ENCODE measurements at places on chromosomes 7 and 10.

DNA sequence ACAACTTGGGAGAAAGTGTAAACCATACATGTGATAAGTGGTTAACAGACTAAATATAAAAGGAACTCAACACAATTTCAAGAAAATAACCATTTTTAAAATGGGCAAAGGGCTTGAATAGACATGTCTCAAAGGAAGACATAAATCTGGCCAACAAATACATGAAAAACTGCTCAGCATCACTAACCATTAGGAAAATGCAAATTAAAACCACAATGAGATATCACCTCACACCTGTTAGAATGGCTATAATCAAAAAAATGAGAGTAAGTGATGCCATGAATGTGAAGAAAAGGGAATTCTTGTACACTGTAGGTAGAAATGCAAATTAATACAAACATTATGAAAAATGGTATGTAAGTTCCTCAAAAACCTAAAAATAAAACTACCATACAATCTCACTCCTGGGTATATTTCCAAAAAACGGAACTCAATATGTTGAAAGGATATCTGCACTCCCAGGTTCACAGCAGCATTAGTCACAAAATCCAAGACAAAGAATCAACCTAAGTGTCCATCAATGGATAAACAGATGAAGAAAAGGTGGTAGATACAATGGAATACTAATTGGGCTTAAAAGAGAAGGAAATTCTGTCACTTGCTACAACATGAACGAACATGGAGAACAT, 5.6 kb downstream of the SNX13 start:
- no peak for DNase-seq

DNA sequence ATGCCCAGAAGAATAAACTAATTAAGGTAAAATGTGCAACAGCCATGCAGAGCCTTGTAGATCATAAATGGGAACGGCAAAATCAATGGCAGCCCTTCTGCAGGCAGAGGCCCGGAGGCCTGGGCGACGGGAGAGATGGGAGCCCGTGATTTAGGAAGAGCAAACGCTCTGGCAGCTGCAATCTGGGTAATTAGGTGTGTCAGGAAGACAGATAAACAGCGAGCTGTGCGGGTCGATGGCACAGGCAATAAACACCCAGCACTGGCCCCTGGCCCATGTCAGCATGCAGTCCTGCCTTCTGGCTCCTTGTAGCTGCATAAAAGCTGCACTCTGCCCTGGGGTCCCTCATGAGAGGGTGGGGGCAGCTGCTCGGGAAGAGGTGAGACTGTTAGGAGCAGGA, 78.0 kb downstream of the GOLGA7B start:
- no peak for DNase-seq

- DNase-seq: no peak
Observed at GRCh38 chr7:74479066-74479781, 25.5 kb downstream of the GTF2IRD1 start.

DNA sequence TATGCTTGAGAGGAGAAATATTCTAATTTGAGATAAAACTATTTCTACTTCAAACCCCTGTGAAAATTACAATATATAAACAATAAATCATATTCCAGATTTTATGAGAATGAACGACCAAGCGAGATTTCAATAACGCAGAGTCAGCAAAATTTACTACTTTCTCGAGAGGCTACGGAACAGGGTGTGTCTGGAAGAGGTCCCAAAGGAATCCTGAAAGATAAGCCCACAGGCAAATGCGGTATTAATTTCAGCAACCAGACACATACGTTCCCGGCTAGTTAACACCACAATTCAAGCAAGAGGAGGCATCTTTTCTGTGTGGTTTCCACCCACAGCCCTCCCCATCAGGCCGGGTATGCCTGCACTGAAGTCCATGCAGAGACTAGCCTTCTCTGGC, 26.4 kb downstream of the BEND7 start:
- DNase-seq: no peak

- no peak for DNase-seq
Observed at GRCh38 chr10:127142856-127143255, 53.5 kb downstream of the INSYN2A start.

GRCh38 chr7:390761-391410, 100.9 kb downstream of the FOXL3 start:
- no peak for DNase-seq

- DNase-seq: no peak
Observed at GRCh38 chr7:41911792-41912191, 208.9 kb upstream of the INHBA start.

GRCh38 chr10:52663161-52663560, 109.4 kb downstream of the MBL2 start:
- DNase-seq: no peak

DNA sequence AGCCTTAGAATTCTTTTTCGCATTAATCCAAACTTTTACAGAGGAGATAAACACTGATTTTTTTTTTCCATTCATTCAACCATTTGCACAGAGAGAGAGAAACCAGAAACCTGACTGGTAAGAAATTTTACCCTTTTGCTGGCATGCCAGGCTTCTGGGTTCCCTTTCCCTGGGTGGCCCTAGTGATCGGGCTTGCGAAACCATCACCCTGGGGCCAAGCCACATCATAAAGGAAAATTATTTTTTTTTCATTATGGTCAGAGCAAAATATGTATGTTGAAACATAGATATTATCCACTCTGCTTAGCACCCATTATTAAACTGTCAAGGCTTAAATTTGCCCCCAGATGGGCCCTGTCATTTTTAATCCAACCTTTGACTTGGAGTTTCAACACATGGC, 55.4 kb upstream of the INHBA start:
- no peak for DNase-seq

GRCh38 chr7:25349283-25350017, 121.2 kb upstream of the NPVF start:
- no peak for DNase-seq

DNA sequence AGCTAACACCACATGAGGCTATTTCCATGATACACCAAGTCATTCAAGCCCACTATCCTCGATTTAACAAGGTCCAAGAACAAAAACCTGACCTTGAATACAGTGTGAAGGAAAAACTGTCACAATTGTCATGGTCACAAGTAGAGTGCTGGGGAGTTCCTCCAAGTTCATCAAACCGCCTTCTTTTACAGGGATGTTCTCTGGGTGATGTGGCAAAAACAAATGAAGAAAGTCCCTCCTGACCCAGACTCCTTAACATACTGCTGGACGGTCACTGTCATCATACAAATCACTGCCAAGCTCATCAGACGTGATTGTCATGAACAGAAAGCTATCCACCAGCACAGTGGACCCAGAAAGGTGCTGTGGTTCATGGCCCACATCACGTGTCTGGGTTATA, 28.9 kb downstream of the HIPK2 start:
- DNase-seq: no peak

DNA sequence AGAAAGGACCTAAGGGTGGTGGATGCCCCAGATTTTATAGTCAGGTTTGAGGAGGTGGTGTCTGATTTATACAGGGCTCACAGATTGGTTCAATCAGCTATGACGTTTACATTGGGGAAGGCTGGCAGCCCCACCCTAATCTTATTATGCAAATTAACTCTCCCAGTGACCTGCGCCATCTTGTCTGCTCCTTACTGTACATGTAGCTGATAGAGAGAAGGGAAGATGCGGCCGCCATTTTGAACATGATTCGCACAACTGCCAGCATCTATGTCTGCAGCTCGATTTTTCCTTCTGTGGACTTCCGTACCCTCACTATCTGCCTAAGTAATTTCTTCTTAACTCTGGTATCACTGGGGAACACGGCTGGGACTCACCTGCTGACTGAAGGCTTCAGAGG, 619.0 kb upstream of the DPP6 start:
- no peak for DNase-seq

- no peak for DNase-seq
Observed at GRCh38 chr10:84375011-84375410, 46.6 kb downstream of the CCSER2 start.

DNA sequence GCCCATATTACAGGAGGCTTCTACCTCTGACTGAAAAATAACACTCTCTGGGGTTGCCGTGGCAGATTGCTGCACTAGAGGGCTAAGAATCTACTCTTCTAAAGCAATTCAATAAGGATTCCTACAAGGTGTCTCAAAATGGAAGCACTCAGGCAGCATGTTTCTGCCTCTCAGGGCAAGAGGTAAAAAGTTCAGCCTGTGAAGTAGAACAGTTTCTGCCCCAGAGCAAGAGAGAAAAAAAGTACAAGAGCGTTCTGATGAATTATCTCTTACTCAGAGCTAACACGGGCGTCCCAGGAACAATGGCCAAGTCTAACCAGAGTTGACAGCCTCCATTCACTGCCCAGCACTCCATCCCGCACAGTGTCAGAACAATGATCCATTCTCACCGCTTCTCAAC, 71.3 kb upstream of the TES start:
- DNase-seq: no peak

GRCh38 chr7:53387515-53387914, 352.1 kb downstream of the POM121L12 start:
- no peak for DNase-seq

DNA sequence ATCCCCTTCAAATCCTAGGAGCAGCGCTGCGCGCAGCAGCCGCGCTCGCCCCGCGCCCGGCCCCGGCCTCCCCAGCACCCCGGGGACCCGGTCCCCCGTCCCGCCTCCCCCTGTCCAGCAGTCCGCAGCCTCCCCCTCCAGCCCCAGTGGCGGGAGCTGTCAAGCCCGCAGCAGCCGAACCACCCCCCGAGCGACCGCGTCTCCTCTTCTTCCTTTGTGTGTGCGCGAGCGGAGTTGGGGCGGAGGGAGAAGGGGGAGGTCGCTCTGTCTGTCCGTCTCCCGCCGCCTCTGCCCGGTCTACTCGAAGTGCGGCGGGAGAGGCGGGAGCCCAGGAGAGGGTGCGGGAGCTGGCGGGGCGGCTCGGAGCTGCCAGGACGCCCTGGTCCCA, 375 bp upstream of the CHN2 start:
- no peak for DNase-seq

GRCh38 chr7:91876391-91877133, 3.9 kb downstream of the MTERF1 start:
- DNase-seq: no peak

- no peak for DNase-seq
Observed at GRCh38 chr7:128849156-128849515, 13.5 kb upstream of the ATP6V1F start.

DNA sequence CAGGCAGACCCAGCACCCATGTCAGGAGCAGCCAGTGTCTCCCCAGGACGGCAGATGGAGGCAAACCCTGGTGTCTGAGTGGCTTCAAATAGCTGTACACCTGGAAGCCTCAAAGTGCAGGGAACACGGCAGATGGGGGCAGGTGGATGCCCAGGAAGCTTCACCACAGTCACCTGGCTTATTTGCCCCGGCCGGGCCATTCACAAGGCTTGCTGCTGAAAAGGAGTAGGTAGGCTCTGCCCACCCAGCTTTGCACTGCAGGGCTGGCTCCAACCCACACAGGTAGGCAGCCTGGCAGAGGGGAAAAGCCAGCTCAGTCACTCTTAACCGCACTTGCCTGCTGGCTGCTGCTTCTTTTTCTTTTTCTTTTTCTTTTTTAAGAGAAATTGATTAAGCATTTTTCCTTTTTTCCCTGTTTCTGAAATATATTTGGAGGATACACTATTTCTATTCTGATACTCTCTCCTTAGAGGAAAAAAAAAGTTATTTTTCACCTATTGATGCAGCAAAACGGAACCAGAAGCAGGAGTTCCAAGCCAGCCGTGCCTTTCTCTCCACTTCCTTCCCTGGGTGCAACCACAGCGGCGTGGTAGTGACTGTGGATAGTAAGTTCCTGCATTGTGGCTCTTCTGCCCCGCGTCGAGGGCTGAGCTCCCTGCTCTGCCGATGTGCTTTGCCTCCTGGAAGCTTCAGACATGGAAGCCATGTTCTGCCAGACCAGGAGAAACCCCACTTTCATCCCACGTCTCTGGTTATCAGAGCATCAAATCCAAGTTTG, 118.3 kb downstream of the KLF6 start:
- no peak for DNase-seq

- DNase-seq: no peak
Observed at GRCh38 chr7:50226669-50227068, 77.8 kb upstream of the IKZF1 start.

- no peak for DNase-seq
Observed at GRCh38 chr10:59085054-59085453, 91.4 kb upstream of the PHYHIPL start.

DNA sequence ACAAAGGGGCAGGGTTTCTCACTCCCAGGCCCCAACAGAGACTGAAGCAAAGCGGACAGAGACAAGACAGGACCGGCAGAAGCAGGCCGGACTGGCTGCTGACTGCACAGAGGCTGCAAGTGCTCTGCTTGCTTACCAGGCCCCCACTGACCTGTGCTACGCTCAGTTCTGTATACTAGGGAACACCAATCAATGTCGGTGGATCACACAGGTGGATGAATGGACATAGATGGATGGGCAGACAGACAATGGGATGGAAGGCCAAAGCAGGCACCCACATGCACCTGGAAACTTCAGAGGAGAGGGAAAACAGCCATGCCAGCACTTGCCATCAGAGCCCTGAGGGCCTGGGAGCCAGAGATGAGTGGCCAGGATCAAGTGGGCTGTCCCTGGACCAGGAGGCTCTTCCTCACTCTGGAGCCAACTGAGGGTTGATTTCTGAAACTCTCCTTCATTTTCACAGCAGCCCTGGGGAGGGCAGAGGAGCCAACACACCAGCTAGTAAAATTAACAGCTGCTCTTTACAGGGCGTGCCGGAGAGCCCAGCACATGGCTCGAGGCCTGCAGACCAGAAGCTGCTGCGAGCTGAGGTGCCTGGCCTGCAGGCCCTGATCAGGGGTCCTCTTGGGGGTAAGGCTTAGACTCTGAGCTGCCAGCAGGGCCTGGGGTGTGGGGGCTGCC, 243.6 kb downstream of the KCNMA1 start:
- DNase-seq: no peak

DNA sequence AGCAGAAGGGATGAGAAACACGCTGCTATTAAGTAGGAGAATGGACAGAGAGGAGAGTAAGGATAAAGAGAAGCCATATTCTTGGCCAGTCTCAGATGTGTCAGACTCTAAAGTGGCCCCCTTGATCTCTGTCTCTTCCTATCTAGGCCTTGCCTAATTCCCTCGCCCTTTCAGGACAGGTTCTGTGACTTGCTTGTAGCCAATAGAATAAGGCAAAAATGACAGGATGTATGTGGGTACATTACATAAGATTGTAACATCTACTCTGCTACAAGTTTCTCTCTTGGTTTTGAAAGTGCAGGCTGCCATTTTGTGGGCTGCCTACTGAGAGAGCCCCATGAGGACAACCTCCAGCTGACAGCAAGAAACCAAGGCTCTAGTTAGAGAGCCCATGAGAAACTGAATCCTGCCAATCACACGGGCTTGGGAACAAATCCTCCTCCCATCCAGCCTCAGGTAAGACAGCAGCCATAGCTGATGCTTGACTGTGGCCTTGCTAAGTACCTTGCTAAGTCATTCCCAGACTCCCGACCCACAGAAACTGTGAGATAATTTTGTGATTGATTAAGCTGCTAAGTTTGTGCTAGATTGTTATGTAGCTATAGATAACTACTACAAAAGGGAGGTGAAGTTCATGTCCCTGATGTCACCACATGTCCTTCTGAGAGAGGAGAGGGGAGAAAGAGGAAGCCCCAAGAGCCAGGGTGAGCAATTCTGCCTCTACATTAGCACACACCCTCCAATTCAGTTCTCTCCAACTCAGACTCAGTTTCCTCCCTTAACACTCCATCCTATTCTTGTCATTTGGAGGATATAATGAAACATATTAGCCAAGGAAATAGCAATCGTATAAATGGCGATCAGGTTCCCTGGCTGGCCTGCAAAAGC, 185.5 kb downstream of the SGMS1 start:
- no peak for DNase-seq

Measured in esophagus squamous epithelium (tissue), 5 donors.